Activated CD4-positive, alpha-beta T cell treated with anti-CD3 and anti-CD28 coated beads for 4 hours (primary cell): ENCODE measurements at places on chromosomes 4 and X.

DNA sequence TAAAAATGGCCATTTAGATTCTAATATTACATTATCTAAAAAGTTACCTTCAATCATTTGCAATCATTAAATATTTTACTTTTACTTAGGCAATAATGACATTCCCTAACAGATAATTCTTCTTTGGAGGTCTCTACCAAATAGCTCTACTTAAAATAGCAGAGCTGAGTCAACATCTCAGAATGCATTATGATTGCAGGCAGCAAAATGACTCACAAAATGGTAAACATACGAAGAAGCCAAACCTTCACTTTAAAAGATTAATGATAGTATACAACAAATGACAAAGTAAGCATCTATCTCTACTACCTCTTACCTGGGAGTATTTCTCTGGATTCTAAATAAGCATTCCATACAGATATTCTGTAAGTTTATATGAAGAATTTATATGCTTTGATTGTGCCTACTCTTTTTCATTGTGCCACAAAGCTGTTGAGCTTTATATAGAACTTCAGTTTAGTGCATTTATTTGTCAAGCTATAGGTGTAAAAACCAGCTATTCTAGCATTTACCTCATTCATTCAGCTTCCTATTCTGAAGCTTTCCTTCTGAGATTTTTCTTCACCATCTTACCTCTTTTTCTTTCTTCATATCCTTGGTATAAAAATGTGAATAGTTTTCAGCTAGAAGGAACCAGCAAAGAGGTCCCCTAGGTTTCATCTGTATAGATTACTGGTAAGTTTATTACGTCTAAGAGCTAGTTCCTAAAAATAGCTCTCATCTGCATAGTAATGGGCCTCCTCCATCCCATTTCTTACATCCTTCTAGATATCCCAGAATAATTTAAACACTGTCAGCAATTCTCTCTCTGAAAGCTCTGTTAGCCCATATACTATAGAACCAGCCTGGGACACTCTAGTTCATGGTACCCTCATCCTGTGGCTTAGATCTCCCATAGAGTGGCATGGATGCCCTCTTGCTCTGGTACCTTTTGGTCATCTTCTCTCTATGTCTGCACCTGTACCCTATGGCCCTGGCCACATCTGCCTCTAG lies 17.2 kb upstream of the SPCS3 start:
- DNase-seq = no peak

DNA sequence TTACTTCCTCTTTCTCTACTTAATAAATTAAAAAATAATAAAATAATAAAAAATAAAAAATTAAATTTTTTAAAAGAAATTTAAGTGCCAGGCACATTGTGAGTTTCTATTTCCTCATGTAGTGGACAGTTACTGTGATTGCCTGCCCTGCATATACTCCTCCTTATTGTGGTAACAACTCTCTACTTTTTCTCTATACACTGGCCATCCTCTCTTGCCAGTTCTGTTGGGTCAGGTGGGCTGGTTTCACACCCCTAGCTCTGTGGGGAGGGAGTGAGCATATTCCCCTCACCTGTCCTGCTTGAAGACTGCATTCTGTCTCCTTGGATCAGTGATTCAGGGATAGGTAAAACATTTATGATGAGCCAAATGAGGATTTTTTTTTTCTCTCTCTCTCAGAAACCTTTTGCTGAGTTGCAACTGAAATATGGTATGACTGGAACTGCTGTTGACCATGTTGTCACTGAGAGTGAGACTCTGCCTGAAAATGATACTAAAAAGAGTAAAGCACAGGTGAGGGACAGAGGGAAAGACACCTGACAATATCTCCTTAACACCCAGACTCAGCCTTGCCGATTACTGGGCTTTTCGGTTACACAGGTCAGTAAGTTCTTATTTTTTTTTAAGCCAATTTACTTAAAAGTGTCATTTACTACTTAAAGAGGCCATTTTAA lies 37.2 kb downstream of the CXXC4 start:
- DNase-seq = no peak

GRCh38 chr4:84804136-84804535 lies 162.4 kb downstream of the WDFY3 start:
- DNase-seq = no peak

DNA sequence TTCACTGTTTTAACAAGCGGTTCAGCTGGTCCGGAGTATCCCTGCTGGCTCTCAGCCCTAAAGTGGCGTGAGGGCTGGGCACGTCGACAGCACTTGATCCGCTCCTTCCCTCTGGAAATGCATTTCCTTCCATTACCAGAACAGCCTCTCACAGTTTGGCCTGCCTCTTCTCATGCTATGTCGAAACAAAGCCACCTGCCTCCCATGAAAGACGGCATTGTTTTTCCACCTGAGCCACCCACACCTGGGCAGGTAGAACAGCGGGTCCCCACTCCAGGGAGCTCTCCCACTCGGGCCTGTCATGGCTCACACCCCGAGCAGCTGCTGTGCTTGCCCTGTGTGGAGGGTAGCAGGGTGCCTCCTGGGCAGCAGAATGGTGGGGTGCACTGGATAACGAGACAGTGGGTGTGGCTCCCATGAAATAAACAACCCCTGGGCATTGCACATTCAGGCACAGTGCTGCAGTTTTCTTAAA lies 86.2 kb downstream of the FHDC1 start:
- no peak for DNase-seq

- DNase-seq = no peak
Observed at GRCh38 chr4:47120783-47121182, 89.4 kb downstream of the GABRB1 start.

- DNase-seq = no peak
Observed at GRCh38 chr4:156169011-156169410, 215.3 kb upstream of the CTSO start.

DNA sequence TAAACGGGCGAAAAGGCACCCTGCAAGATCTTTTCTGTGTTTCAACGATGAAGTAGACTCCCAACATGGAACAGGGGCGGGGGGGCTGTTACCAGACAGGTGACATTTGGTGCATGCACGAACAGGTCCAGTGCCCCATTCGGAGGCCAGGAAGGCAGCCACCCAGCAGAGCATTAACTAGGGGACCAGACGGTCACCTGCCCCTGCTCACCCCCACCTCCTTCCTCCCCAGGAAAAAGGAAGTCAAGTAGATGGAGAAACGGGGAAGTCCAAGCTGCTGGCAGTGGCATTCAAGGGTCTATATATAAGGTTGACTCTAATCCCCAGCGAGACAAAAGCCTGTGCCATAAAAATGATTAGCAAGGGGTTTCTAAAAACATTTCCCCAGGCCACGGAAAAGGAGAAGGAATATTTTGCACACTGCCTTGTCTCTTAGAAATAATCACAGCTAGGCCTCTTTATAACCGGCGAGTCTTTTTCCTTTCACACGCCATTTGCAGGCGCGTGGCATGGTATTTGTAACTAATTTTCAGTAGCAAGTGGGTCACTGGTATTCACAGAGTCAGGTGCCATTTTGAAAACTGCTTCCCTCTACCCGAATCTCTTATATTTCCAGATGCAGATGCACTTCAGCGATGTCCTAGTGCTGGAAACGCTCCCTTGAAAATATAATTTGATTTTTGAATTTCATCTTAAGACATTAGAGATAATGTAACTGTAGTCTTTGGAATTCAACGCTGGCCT lies 1.2 kb upstream of the TMSB4X start:
- peak; percentile 45 for DNase-seq

DNA sequence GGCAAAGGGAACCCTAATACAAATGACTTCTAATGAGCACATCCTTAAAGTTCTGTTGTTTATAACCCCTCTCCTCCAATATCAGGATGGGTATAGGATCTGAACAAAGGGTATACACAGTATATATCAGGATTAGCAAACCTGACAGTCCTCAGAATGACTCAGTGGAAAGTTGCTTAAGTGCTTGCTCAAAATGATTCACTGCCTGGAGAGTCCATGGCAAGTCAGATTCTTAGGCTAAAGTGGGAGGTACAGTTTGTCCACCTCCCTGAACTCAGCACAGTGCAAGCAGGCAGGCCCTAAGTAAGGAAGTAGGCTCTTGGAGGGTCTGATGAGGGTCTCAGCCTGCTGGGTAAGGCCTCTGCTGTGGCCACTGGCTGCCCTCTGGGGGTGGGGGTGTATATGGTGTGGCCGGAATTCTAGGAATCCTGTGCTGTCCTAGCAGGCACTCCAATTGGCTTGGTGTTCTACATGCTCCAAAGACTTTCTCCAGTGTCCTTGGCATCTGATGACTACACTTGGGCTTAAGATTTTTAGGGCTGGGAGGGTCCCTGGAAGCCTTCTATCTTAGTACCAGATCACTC lies 54.3 kb downstream of the CHRDL1 start:
- DNase-seq = no peak

DNA sequence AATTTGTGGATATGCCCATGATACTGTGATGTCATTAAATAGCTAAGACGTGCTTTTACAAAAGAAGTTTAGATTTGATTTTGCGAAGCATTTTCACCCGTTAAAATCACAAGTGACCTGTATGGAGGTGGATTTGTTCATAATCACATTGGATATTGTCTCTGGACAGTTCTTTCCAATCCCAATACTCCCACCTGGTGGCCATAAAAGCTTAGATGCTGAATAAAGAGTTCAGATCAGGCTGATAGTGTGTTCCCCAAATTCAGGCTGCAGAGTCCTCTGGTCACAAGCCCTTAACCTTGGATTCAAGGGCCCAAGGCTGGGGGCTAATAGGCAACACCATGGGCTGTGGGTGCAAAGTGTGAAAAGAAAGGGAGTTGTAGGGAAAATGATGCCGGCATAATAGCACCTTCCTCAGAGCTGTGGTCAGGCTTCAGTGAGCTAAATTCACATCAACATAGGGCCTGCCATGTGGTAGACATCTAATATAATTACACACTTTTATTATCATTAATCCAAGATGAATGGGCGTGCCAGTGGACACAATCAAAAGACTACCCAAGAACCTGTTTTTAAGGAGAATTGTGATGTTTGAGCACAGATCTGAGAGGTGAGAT lies 28.1 kb downstream of the SMIM43 start:
- DNase-seq = peak; percentile 24

DNA sequence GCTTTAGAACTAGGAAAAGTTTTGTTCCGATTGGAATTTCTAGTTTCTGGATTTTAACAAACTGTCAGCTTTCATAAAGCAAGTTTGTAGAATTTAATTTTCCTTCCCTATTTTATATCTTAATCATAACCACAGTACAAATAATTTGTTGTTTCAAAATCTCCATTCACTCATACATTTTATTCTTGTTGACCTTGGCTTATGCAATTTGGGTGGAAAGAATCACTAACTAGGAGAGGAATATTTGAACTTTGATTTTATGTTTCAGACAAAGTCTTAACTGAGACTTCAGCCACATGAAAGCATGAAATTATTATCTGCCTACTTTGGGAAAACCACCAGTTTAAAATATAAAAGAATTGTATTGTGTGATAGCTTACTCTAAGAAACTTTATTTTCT lies 427.9 kb downstream of the SPRY1 start:
- no peak for DNase-seq

DNA sequence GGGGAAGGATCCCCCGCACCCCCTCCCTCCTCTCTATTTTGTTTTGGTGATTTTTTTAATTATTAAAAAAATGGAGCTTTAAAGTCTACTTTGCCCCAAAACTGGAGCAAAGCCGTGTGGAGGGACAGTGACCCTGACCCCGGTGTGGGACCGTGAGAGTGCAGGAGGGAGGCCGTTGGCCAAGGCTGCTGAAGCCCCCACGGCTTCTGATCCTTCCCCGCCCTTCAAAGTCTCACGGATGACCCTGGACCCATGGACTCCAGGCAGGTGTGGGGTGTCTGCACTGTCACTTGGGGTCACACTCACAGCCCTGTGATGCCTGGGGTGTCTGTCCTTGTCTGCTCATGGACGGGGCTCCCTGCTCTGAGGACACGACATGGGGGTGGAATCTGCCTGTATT lies 133.3 kb downstream of the CPZ start:
- DNase-seq = no peak

DNA sequence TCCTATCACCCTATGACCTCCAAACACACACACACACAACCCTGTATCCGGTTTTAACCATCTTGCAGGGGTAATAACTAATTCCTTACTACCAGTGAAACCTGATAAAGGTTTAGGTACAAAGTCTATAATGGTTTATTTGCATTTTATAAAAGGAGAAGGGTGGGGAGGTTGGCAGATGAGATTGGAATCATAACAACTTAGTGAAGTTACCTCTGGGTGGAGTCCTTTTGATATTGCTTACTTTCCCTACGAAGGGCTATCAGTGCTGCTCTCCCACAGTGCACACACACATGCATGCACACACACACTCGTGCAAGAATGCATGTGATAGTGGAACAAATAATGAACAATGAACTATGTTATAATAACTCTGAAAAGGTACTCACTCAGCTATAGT lies 56.1 kb downstream of the CCSER1 start:
- no peak for DNase-seq

- no peak for DNase-seq
Observed at GRCh38 chr4:3496021-3496420, 32.9 kb downstream of the DOK7 start.

DNA sequence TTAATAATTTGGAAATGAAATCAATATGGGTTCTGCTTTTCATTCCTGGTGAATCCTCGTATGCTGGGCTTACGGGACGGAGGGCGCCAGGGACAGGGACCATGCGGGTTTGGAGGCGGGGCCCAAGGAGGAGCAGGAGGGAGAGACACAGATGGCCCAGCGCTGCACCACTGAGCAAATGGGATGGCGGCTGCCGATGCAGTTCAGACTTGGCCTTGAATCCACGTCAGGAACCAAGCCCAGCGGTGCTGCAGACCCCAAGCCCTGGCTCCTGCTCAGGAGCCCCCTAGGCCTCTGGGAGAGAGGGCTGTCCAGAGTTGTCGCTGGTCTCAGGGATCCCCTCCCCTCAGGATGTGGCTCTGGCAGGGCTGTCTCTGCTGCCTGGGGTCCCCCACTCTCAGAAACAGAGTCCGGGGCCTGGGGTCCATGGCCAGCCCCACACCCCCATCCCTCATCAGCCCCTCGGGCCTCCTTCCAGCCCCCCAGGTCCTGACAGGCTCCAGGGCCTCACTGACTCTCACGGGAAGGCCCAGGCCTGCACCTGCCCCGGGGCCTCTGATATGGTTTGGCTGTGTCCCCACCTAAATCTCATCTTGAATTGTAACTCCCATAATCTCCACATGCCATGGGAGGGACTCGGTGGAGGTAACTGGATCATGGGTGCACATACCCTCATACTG lies 75.2 kb downstream of the FAM53A start:
- DNase-seq = no peak

DNA sequence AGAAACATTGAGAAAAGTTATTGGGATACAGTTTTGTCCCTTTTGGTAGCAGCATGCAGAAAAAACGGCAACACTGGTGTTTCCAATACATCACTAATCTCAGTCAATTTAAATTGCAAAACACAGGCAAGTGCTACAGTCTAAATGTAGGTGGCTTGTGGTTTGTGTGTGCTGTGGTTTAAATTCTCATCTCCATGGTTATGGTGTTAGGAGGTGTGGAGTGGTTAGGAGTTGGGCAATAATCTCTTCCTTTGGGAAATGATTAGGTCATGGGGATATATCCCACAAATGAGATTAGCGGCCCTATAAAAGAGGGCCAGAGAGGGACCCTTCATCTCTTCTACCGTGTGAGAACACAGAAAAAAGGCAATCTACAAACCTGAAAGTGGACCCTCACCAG lies 1344.3 kb downstream of the ADGRL3 start:
- no peak for DNase-seq

- no peak for DNase-seq
Observed at GRCh38 chr4:113607147-113607720, 154.3 kb downstream of the CAMK2D start.
